Activated CD8-positive, alpha-beta memory T cell treated with anti-CD3 and anti-CD28 coated beads, Interleukin-2, amount 50 U/mL, for 4 hours (primary cell): ENCODE measurements at places on chromosomes 5 and 9.

GRCh38 chr5:59786334-59786805 lies 107.2 kb downstream of the PDE4D start:
- DNase-seq = no peak

- no peak for DNase-seq
Observed at GRCh38 chr5:132008961-132009680, 2.3 kb downstream of the ACSL6 start.

GRCh38 chr9:129458663-129459546 lies 162.0 kb downstream of the C9orf50 start:
- DNase-seq = peak; percentile 53

DNA sequence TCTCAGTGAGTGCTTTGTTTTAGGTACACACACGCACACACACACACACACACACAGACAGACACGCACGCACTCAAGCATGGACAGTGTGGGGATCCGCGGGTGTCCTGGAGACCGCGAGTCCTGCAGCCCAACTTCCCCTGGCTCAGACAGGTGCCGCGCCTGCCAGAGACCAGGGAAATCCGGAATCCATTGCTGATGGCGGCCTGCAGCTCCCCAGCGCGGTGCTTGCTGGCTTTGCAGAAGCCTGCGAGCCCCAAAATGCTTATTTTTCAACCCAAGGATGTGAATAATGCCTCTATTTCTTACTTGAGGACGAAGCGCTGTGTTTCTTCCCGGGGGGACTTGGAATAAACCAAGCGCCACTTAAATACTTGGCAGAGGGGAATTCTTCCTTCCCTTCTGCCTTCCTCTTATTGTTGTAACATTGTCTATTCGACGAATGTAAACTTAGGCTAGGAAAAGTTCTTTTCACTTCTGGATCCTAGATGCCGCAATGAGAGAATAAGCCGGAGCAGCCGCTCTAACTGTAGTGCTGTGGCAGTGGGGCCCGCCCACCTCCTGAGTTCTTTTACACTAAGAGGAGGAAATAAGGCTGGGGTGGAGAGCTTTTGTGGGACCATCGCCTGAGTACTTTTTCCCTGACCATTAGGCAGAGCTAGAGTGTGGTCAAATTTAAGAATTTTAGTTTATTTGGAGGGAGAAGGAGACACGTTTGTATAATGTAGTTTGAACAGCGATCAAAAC lies 802 bp downstream of the ITGA2 start:
- peak; percentile 19 for DNase-seq

GRCh38 chr5:149424371-149425315 lies 45.6 kb upstream of the IL17B start:
- DNase-seq = no peak

- DNase-seq = no peak
Observed at GRCh38 chr5:40689438-40689837, 9.7 kb downstream of the PTGER4 start.

GRCh38 chr9:35972093-35972492 lies 14.1 kb upstream of the OR2S2 start:
- peak; percentile 51 for DNase-seq

DNA sequence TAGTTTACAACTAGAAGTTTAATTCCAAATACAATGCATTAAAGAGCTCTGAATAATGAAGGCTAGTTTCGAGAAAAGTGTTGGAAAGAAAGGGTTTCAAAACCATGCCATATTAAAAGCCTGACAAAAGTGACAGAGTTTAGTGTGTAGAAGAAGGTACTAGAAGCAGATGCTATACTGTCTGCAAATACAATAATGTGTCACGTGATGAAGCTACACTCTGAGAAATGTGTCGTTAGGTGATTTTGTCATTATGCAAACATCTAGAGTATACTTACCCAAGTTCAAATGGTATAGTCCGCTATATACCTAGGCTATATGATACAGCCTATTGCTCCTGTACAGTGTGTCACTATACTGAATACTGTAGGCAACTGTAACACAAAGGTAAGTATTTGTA lies 494.1 kb downstream of the TLE1 start:
- no peak for DNase-seq

GRCh38 chr9:69976152-69976551 lies 67.5 kb upstream of the MAMDC2 start:
- DNase-seq = no peak

DNA sequence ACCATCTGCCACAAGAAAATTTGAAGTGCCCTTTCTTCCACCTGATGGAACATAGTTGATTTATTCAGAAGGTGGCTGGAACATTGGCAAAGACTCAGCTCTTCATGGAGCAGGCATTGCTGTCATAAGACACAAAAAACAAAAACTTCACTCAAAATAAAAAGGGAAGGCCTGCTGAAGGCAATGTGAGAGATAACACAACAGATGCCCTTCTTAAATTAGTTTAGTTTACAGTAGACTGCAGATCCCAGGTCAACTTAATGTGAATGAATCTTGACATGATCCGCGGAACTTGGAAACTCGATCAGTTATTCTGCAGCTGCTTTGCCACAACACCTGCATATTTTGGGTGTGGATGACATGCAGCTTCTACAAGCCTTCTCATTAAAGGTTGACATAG lies 159.8 kb upstream of the PLCXD3 start:
- DNase-seq = no peak

- DNase-seq = no peak
Observed at GRCh38 chr9:93588641-93589609, 12.5 kb downstream of the PHF2 start.

- DNase-seq = no peak
Observed at GRCh38 chr9:34169125-34169524, 9.7 kb upstream of the UBAP1 start.

DNA sequence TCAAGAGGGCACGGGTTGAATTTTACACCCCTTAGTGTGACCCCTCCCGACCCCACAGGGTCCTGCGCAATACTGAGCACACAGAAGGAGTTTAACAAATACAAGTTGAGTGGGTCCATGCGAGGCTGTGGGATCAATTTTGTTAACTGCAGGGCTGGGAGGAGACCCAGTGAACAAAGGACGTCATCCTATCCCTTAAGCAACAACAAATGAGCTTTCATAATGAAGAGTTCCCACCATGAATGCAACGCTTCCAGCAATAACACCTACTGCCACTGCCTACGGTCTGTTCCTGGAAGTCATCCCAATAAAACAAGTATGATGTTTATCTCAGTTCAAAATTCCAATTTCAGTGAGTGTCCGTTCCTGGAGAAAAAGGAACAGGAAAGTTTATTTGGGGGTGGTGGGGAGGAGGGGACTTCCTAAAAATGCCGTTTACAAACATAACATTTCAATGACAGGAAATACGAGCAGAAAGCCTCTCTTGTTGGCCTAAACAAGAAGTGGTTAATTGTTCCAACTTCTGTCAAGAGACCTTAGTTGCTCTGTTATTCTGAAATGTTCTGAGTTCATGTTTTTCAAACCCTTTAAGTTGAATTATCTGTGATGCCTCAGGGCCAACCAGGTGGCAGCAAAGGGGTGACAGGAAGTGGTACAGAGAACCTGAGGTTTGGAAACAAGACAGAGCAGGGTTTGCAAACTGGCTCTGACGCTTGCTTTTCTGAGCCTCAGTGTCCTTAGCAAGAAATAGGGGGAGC lies 65.8 kb upstream of the PLPP6 start:
- DNase-seq = peak; percentile 36

- no peak for DNase-seq
Observed at GRCh38 chr5:132470596-132470995, 20.0 kb downstream of the IRF1 start.

- DNase-seq = no peak
Observed at GRCh38 chr5:150068472-150068871, 17.9 kb downstream of the CSF1R start.

DNA sequence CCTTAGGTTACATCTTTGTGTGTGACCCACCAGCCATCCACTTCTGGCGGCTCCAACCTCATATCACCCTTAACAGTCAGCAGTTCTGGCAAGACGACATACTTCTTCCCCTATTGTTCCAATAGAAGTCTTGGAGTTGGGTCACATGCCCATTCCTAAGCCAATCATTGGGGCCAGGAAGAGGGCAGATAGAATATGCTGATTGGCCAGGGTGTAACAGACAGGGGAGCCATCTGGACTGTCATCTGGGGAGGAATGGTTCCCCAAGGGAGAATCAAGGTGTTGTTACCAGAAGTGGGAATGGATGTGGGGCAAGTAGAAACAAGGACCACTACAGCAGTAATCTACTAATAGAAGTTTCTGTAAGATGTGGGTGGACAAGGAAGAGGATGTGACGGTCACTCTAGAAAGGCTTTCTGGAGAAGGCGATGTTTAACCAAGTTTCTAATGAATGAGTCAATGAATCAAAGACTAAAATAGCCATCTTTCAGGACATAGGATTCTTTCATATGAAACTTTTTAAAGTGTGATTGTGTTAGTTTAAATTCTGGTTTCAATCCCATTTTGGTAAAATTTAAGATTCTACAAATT lies 200.4 kb downstream of the ARHGAP26 start:
- DNase-seq = no peak

GRCh38 chr5:36177715-36178523 lies 26.0 kb downstream of the SKP2 start:
- DNase-seq = no peak

DNA sequence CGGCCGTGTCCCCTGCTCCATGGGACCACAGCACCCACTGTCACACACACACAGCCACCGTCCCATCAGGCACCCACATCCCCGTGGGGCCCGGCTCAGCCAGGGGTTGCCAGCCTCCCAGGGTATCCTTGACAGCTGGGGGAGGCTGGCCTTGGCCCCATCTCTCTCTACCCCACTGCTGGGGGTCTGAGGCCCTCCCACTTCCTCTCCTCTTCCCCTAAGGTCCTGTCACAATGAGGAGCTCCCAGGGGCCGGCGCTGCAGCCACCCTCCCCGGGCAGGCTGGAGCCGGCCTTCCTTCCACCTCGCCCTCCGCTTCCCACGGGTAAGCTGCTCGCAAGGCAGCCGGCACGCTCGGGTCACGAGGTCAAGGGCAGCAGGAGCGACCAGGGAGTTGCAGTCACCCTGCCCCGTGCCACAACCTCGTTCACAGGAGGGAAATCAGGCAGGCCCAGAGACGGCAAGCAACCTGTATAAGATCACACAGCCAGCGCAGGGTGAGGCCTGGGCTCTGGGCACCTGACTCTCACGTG lies 38.6 kb upstream of the NOTCH1 start:
- DNase-seq = no peak

DNA sequence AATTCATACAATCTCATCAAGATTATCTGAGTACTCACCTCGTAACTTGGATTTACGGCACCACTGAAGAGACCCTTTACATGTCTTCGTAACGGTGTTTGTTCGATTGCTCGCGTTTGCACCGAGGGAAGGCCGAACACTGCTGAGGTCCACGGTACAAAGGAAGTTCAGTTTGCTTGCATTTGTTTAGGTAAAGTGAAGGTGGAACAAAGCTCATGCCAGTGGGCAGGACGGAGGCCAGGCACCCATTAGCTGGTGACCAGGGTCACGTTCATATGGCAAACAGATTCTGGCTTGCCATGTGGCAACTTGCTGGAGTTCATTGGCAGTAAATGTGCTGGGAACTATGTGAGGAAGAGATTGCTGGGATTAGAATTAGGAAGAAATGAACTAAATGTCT lies 164.8 kb downstream of the MACROH2A1 start:
- DNase-seq = no peak

DNA sequence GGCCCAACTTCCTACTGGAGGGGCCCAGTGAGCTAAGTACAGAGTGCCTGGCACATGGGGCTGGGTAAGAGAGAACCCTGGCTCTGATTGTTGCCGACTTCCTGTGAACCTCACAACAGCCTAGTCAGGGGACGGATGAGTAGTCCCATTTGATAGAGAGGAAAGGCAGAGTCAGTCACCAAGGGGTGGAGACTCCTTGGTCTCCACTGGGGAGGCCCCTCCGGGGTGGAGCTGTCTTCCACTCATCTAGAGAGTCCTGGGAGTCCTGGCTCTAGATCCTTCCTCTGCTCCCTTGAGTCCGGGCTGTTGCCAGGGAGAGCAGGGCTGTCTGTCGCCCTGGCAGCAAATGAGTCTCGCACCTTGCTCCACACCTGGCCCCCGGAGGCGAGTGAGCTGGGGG lies 8.0 kb downstream of the GRK6 start:
- peak; percentile 45 for DNase-seq

GRCh38 chr9:136865768-136866103 lies 372 bp downstream of the EDF1 start:
- no peak for DNase-seq

- no peak for DNase-seq
Observed at GRCh38 chr9:131271506-131271931, 4.8 kb downstream of the FAM78A start.

DNA sequence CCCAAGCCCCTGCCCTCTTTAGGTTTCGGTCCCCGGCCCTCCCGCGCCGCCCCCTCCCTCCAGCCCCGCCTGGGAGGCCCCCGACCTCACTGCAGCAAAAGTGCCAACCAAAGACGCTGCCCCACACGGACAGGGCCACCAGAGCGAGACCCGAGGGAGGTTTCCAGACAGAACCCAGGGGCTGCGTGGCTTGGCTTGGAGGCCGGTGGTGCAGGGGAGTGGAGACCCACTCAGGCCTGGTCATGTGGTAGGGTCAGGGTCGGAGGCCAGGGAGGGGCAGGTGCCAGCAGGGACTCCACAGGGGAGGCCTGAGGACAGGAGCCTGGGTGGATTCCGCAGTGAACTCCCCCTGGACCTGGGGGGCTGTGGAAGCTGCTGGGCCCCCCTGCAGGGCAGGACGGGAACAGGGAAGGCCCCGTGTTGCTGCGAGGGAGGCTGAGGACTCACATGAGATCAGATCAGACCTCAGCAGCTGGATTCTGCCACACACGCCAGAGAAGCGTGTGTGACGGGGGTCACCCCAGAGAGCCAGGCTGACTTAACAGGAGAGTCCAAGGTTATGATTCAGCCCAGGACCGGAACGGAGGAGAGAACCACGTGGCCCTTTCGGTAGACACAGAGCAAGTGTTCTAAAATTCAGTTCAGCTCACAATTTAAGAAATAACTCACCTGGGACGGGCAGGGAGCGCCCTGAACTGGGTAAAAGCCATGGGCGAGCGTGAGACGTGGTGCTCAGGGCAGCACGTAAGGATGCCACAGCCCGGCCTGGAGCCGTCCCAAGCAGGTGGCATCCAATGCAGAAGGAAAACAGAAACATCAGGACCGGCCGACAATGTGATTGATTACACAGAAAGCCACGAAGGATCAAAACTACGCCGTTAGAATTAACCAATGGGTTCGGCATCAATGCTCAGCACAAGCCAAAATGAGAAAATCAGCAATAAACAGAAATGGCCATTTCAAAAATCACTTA lies 38.9 kb downstream of the EXD3 start:
- DNase-seq = no peak
